ENCODE measurements at places on chromosomes 1 and 21.

- DNase-seq, result no peak
These were observed 18.8 kb upstream of the ARTN start for GRCh38 chr1:43914576-43915525.

- DNase-seq, result no peak
These were observed 117.2 kb downstream of the PLPPR5 start for GRCh38 chr1:98887507-98887906.

DNA sequence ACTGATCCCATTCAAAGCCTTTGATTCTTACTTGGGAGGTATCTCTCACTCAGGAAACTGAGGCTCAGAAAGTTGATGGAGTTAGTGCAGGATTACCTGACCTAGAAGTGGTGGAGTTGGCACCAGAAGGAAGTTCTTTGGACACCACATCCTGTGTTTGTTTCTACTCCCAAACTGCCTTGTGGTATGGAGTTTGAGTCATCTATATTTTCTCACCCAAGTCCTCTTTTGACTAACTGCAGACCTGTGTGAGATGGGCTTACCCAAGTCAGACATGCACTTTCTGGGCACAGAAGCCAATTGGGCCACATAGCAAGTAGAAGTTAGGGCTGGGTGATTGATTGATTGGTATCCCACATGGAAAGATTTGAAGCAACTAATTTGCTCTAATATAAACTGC, 36.1 kb downstream of the FGGY start:
- peak; percentile 80 for DNase-seq

DNA sequence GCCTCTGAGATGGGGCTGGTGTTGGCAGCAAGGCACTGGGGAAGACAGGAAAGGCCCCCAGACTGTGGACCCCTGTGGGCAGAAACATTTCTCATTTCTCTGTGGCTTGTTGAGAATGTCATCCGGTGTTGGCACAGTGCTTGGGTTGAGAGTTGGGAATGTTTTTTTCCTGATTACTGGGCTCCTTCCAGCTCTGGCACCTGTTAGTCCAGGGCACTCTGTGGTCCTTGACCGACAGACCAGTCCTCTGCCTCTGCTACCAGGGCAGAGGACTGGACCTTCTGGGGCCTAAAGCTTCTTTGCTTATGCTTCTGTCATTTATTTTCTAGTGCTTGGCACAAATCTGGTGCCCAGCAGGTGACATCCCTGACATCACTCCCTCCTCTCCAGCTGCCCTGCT, 4.8 kb upstream of the SPRR5 start:
- no peak for DNase-seq

DNA sequence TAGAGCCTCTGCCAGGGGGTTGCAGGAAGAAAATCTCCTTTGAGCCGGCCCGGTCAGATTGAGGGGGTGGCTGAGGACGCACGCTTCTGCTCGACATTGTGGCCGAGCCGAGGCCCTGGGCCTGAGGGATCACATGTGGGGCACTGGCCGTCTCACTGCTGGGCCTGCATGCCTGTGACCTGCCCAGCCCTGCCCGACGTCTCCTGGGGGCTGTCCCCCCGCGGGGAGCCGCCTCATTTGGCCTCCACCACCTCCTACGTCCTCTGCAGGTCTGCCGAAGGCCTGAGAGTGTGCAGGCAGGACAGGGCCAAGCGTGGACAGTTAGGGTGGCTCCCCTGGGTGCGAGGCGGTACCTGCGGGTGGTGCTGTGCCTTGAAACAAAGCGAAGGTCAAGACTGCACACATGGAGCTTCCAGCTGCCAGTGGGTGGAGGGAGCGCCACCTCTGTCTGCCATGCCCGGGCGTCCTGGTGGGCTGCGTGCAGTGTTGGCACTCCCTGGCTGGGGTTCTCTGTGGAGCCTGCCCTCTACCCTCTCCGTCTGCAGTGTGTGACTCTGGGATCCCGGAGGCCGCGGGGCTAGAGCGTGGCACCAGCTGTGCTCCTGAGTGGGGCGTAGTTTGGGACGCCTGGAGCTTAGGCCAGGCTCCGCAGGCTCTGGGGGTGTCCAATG, 51.7 kb downstream of the PCNT start:
- DNase-seq, result no peak

DNA sequence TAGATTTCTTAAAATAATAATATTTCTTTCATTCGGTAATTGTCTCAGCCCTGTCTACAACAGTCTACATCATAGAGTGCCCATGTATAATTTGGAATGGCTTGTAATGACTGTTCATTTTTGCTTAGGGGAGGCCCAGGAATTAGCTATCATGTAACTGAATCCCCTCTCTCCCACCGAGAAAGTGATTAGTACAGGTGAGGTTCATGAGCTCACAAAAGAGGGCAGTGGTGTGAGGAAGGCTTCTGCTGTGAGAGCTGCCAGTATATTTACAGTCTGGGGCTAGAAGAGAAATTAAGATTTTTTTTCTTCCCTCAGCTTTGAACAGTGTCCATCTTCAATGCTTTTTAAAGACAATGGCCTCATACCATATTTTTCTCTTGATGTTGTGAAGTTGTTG, 340.7 kb downstream of the ADGRL2 start:
- DNase-seq, result no peak

DNA sequence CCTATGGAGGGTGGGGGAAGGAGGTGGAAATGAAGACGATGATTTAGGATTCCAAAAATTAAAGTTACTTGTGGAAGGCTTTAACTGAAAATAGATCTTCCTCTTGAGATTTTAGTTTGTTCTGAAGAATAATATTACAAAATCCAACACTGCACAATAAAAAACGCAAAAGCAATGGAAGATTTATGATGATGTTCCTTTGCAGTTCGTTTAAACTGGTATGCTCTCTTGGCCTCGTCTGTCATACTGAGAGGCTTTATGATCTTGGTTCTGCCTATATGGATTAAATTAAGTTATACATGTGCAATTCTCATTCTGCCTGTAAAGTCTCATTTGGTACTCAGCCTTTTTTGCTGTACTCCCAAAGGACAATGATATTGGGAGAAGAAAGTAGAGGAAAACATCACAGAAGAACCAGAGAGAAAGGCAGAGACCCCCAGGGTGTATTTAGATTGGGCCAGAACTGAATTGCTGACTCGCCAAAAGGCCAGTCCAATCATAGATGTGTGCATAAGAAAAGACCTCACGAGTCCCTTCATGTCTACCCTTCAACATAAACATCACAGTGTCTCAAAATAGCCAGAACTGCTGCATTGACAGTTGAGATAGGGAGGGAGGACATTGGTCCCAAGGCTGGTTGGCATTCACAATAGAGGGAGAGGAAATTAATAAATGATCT, 188.6 kb downstream of the GREM2 start:
- DNase-seq, result no peak

GRCh38 chr1:117653732-117654492, 48.1 kb downstream of the TENT5C start:
- no peak for DNase-seq

DNA sequence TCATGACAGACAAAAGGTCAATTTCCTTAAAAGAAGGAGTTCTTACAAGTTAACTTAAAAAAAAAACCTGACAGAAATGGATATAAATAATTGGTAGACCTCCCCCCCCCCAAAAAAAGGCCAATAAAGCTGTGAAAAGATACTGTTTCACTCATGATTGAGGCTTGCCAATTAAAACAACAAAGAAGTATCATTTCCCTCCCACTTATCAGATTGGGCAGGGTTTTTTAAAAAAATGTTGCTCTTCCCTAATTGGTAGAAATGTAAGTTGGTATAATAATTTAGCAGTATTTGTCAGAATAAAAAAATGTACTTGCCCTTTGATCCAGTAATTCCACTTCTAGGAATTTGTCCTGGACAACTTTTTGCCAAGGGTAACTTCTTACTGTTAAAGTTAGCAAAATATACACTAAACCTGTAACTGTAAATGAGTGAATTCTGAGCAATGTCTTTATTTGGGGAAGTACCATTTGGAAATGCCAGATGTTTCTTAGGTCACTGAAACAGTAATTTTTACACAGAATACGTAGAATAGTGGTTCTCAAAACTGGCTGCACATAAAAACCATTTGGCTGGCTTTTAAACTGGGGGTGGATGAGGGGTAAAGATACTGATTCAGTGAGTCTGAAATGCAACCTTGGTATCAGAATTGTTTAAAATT, 17.5 kb downstream of the RNF2 start:
- DNase-seq, result no peak

- no peak for DNase-seq
These were observed 587.7 kb upstream of the ADGRL4 start for GRCh38 chr1:79594121-79594698.

DNA sequence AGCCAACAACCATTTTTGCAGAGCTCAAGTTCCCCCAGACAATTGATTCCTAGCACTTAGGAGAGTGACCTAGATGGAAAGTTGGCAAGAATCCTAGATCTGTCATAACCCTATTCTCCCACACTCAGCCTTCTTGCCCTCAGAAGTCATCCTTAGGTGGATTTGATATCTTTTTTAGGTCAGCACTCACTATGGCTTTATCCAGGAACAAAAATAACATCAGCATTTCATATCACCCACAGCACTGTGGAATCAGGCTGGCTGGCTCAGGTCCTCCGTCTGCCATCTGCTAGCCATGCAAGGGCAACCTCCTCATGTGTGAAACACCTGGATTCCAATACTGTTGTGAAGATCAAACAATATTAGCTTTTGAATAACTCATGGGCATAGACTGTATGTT, 6.0 kb downstream of the DPT start:
- DNase-seq, result no peak

- peak; percentile 80 for DNase-seq
These were observed 3.9 kb upstream of the ATP1B1 start for GRCh38 chr1:169102567-169102966.

GRCh38 chr1:230639714-230640209, 2.5 kb upstream of the COG2 start:
- DNase-seq, result no peak

DNA sequence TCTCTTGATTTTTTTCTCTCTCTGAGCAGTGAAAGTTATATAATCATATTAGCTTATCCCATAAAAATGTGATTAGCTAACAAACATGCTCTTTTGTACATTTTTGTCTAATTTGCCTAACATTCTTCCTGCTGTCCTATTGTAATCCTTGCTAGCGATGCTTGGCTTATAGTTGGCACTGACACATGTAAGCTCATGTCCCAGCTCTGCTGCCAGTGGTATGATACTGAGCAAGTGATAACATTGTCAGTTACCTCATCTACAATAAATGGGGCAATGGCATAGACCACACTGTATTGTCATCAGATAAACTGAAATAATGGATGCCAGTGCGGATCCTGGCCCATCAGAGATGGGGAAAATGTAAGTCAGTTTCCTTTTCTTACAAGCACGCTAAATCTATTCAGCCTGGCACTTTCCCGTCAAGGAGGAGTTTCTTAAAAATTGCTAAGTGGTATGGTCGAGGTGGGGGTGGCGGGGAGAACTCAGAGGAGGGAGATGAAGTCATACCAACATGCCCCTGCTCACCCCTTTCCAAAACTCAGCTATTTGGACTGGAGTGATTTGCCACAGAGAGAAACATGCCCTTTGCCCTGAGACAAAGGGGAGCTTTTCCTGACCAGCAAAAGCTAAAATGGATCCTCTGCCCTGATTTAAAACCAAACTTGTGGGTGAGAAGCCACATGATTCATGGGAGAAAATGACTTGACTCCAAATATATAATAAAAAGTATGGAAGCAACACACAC, 1.3 kb downstream of the FYB2 start:
- DNase-seq, result no peak

GRCh38 chr1:192580351-192580962, 4.9 kb downstream of the RGS1 start:
- DNase-seq, result peak; percentile 62

GRCh38 chr1:116911779-116912469, 2.2 kb downstream of the PTGFRN start:
- DNase-seq, result no peak

DNA sequence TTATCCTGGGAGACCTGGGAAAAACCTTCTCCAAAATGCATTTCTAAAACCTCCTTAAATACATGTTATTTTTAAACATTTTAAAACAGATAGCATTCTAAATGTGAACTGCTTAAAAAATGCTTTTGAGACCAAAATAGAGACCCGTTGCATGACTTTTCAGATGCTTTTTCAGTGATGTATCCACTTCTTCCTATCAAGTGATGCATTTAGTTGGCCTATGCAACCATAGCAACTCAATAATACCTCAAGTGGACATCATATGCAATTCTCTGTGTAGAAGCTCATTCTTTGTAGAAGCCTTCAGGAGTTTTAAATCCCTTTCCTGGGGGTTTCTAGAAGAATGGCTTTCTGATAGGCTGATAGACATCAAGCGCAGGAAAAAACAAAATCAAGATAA, 94.5 kb upstream of the RAVER2 start:
- no peak for DNase-seq

DNA sequence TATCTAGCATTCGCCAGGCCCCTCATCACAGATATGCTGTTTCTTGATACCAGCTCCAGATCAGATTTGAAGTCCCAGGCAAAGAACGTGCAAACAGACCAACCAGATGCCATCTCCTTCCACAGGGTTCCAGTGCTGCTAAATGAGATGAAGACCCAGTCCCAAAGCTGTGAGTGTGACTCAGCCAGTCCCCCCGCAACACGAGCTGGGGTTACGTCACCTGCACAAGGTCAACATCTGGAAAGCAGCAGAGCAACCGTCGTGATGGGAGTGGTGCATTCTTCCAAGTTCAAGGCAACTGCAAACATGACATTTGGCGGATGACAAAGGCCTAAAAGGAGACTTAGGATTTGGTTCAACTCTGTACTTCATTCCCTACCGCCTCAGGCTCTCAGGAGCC, 69.6 kb upstream of the TIAM1 start:
- DNase-seq, result no peak

- peak; percentile 27 for DNase-seq
These were observed at the start of gene IL12RB2 for GRCh38 chr1:67307251-67308060. TSS of gene IL12RB2 (plus strand) at chr1:67307873. CDS start at chr1:67320369, 12,496 bp downstream.
